ENCODE measurements at places on chromosomes 3 and 15.

GRCh38 chr3:186322761-186323160, 39.3 kb downstream of the DGKG start:
- DNase-seq = no peak

GRCh38 chr3:162525771-162526170, 1029.2 kb downstream of the OTOL1 start:
- DNase-seq = no peak

DNA sequence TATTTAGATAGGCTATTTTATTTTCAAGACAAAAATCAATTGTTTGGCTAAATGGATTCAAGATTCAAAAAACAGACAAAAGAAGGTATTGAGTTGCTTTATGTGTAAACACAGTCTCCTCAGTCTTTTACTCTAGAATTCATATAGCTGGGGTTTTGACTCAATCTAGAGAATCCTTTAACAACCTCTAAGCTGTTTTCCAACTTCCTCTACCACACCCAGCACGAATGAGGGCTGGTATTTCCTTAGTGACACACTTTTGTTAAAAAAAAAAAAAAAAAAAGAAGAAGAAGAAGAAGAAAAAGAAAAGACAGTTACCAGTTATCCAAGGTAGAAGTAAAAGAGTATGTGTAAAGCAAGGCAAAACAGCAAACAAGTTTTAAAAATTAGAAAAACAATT, 732.8 kb upstream of the GOLIM4 start:
- DNase-seq = no peak

- DNase-seq = no peak
Observed at GRCh38 chr3:30619318-30619717, 12.9 kb downstream of the TGFBR2 start.

GRCh38 chr3:20137647-20138046, 48.4 kb downstream of the SGO1 start:
- no peak for DNase-seq

GRCh38 chr3:42301446-42302175, 35.6 kb upstream of the CCK start:
- no peak for DNase-seq

DNA sequence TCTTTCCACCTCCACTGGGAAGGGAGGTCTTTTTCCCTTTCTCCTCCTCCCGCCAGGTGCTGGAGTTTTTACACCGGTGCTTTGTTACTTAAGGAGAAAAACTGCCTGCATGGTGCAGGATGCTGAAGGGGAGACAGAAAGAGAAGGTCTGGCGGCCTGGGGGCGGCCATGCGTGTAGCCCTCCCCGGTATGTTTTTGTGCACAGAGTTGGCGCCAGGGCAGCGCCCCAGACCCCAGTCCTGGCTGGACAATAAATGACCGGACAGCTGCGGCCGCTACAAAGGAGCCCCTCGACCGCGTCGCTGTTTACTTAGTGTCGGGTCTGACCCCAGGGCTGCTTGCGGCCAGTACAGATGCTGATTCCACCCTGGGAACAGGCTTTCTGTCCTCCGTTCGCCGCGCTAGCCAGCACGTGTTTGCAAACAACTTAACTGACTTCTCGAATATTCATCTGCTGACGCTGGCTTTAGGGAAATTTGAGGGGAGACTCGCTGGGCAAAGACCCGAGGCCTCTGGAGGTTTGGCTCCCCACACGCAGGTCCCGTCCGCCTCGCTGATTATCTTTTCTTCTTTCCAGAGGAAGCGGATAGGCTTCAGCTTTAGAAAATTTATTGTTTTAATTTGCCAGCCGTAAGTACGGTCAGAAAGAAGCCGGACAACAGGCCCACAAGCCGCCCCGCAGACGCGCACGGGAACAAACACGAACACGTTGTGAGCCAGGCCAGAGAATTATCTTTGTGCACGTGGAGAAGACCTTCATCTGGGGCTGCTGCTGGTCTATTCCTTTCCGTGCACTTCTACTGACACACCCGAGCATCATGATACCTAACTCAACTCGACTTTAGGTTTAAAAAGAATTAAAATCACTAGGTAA, 46.9 kb downstream of the ZIC4 start:
- no peak for DNase-seq

- DNase-seq = no peak
Observed at GRCh38 chr3:117798221-117798620, 1088.6 kb downstream of the TUSC7 start.

GRCh38 chr3:141287326-141287725, 55.7 kb downstream of the PXYLP1 start:
- DNase-seq = no peak

DNA sequence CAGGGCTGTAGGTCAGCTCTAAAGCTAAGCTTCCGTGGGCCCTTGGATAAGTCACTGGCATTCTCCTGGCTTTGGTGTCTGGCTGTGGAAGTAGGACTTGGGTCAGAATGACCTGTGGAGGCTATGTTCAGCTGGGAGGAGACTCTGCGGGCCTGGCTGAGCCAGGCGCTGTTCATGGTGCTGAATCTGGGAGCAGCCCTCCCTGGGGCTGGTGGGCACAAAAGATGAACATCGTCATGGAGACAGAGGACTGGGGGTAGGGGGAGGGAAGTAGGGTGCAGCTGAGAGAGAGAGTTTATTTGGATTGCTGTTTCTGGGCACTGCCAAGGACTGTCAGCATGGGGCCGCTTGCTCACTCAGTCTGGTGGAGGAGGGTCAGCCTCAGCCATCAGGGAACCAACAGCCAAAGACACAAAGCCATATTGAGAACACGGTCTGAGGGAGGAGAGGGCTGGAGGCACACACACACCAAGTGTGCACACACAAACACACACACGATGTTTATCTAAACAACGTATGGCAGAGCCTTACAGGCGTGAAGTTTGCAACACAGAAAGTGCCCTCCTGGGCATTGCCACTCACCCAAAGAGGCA, 120.7 kb upstream of the LINGO1 start:
- no peak for DNase-seq

DNA sequence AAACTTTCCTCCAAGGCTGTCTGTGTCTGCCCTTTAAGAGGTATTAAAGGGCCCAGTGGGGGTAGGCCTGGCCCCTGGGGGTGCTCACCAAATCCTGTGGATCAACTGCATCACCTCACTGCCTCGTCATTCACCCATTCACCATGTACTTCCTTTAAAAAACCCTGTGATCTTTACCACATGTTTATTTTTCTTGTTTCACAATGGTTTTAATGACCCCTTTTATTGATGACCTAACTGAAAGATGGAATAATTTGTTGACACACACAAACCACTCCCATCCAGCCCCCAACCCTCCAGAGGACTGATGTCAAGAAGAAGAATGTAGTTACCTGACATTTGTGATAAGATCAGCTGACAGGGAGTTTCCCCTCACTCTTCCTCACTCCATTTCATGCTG, 40.8 kb downstream of the KCNAB1 start:
- DNase-seq = no peak

- DNase-seq = no peak
Observed at GRCh38 chr15:71489570-71489969, 320.8 kb upstream of the NR2E3 start.

GRCh38 chr3:148128136-148128535, 569.6 kb upstream of the AGTR1 start:
- DNase-seq = no peak

DNA sequence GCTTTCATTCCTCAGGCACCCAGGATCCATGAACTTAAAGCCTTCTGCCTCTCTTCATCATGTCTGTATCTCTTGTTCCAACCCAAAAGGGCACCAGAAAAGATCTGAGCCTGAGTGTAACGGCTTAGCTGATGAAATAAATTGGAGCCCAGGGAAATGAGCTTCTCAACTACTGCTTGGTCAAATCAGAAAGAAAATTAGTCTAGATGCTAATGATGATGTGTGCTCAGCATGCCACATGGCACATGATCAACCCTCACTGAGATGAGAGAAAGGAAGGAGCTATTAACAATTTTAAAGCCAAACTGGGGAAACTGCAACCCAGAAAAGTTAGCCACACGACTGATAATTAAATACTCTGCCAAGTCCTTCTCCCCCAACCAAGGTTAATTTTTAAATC, 325.7 kb downstream of the CNTN3 start:
- no peak for DNase-seq

- DNase-seq = no peak
Observed at GRCh38 chr3:107217172-107217571, 160.1 kb upstream of the CCDC54 start.

DNA sequence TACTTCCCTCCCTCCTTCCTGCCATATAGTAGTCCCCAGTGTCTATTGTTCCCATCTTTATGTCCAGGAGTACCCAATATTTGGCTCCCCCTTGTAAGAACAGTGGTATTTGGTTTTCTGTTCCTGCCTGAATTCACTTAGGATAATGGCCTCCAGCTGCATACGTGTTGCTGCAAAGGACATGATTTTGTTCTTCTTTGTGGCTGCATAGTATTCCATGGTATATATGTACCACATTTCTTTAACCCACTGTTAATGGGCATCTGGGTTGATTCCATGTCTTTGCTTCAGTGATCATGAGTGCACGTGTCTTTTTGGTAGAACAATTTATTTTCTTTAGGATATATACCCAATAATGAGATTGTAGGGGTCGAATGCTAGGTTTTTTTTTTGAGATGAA, 19.3 kb downstream of the SPRED1 start:
- DNase-seq = no peak

DNA sequence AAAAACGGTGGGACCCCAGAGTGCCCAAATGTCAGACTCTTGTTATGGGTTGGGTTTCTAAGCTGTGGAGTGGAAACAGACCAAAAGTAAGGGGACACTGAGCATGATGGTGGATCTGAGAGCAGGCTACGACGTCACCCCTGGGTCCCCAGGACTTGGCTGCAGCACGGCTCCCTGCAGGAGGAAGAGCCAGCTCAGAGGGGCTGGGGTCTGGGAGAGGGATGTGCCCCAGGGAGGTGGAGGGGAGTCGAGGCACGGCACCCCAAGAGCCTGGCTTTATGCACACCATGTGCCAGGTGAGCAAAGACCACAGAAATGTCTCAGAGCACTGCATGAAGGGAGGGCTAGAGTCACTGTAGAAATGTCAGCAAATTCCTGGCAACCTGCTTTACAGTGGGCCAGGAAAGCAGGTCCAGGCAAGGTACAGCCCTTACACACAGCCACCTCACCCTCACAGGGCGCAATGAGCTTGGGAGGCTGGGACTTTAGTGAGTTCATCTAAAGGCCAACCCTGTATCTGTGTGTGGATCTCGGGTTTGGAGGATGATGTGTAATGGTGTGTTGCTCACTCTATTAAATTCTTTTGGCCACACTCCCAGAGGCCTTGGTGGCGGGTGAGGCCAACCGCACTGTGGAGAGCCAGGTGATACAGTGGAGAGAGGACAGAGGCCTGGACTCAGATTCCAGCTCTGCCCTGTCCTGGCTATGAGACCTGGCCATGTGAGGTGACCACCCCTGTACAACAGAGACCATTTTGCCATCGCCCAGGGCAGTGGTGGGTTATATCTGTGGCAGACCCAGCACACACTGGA, 14.1 kb downstream of the CTSH start:
- no peak for DNase-seq

GRCh38 chr3:43522727-43523362, 99.0 kb downstream of the ANO10 start:
- DNase-seq = no peak

- no peak for DNase-seq
Observed at GRCh38 chr3:57144952-57145351, 20.2 kb downstream of the IL17RD start.

GRCh38 chr15:35679186-35679585, 133.2 kb upstream of the DPH6 start:
- no peak for DNase-seq

GRCh38 chr15:76338486-76339304, 2.1 kb downstream of the ISL2 start:
- no peak for DNase-seq

DNA sequence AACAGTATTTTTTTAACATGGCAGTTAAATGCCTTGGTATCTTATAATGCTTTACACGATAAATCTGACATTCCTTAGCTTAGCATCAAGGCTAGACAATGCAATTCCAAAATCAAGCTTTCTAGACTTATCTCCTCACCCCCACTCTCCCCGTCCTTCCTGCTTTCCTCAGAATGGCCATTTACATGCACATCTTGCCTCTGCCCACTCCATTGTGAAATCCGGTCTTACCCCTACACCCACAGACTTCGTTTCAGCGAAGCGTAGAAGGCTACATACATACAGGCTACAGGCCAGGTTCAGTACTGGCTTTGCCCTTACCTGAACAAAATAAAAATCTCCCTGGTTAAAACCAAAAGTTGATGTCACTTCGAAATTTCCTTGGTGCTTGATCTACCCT, 58.6 kb upstream of the SLC12A8 start:
- no peak for DNase-seq

- DNase-seq = no peak
Observed at GRCh38 chr15:45784656-45785055, 149.8 kb downstream of the SQOR start.

DNA sequence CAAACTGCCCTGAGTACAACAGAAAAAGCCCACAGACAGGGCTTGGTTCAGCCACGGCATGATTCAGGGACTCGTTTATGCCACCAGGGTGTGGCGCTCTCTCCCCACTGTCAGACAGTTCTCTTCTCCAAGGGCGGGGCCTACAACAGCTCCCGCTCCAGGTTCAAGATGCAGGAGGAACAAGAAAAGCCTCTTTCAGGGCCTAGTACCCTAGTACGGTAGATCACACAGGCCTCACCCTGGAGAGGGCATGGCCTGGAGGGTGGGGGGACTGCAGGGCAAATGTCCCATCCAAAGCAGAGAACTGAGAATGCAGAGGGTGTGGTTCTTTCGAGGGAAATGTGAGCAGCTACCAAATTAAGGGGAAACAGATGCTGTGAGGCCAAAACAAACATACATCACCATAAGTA, 12.0 kb downstream of the MESD start:
- peak; percentile 32 for DNase-seq

DNA sequence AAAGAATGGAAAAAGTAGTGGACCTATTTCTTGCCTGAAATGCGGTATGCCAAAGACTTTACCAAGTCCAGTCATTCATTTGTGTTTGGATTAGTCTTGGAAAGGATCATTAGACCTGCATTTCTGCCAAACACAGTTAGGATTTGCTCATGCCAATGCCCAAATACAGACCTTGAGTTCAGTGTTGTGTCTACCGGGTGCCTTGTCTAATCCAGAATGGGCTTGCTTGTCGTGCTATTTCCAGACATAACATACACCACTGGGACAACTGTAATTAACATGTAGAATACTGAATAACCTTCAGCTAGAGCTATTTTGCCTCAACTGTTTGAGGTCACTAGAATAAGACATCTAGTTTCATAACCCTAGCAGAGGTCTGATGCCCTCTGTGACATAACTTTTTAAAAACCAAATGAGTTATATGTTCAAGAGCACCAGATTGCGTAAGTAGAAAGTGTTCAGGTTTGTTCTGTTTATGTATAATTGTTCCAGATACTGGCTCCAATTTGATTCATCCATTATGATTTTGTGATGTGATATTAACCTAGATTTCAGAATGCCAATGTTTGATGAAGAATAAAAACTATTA, 145.3 kb upstream of the DPH6 start:
- DNase-seq = no peak

DNA sequence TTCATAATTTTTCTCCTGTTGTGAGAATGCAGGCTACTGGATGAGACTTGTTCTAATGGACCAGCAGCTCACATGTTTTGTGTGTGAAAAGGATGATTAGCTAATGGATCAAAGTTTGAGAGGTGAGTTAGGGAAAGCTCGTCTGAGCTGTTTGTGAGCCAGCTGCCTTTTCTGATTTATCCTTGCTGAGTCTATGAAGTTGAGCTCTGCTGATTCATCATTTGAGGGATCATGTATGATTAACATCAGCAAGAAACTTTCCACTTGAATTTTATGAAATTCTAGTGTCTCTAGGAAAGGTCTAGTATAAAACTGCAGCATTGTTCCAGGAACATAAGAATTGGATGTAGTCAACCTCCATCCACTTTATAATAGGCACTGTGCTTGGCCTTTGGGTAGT, 698.7 kb downstream of the NTRK3 start:
- no peak for DNase-seq

- no peak for DNase-seq
Observed at GRCh38 chr15:39028069-39028468, 463.5 kb upstream of the RASGRP1 start.
